Uterus (tissue), 4 donors: ENCODE measurements at places on chromosomes 11 and 22. TPM values are rescaled to one million over a fixed set of nuclear protein-coding genes. Genes with fewer than 3 reads are reported as not detected.

The SMIM35 gene
- not detected for total RNA-seq

The DUSP18 gene
- 9.9 TPM for total RNA-seq

The PPP6R2 gene
- total RNA-seq, result 44.6 TPM

The HPX gene
- 0.29 TPM for total RNA-seq

The CD248 gene
- total RNA-seq, result 14.1 TPM

GRCh38 chr22:22954656-22955055, 67.0 kb downstream of the IGLL5 start:
- DNase-seq, result no peak

DNA sequence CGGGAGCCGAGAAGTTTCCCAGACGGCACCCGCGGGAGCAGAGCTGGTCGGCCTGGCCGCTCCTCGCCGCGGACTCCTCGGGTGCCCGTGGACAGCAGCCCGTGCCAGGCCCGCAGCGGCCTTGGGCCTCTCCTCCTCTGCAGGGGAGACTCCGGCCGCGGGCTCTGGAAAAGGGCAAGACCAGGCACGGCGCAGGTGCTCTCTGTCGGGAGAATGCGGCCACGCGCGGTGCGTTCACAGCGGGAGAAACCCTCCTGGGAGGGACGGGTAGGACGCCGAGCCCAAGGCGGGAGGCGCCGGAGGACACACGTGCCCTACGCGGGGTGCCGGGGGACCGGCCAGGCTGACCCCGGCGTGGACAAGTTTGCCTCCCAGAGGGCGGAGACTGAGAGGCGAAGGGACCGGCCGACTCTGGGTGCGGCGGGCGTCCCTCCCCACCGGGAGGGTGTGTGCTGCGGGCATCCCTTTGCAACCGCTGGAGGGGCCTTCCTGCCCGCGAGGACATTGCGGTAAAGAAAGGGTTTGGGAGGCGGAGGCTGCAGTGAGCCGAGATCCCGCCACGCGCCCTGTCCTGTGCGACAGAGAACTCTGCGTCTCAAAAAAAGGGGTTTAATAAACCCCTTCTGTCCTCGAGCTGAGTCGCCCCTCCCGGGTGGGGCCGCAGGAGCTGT, 2.3 kb downstream of the IFITM1 start:
- DNase-seq, result no peak

- no peak for DNase-seq
These were observed 4.3 kb upstream of the OR51V1 start for GRCh38 chr11:5204787-5205186.

DNA sequence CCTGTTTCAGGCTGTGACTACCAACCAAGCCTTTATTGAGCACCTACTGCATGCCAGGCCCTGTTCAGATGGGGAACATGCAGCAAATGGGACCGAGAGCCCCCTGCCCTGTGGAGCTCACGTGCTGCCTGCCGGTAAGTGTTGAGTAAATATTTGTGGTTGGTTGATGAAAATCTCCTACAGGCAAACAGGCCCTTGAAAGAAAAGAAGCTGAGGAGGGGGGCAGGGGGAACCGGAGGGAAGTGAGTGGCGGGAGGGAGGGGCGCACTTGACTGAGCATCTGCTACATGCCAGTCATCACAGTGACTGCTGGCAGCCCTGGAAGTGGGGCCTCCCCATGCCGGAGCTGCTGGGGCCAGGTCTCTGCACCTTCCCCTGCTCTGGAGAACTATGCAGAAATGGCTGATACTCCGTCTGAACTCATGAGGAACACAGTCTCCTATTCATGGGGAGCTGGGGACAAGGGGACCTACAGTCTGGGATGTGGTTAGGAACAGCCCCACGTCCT, 34.2 kb downstream of the MACROD1 start:
- DNase-seq, result no peak

DNA sequence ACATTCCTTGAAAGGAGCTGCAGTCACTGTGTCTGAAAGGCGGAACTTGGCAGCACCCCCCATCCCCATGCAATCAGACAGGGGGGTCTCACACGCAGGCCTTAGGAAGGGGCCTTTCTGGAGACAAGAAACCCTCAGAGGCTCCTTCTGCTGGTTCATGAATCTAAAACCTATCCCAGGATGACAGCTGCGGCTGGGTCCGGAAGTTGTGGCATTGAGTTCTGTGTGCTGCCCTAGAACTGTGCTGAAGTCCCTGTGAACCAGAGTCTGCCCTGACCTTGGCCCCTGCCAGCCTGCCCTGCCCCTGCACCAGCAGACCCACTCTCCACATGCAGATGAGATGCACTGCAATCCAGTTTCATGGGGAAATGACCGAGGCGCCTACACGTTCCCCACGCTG, 268.0 kb downstream of the CTTN start:
- DNase-seq, result no peak
